Right renal pelvis (tissue), 4 donors: ENCODE measurements at places on chromosomes 3 and 15. TPM values are rescaled to one million over a fixed set of nuclear protein-coding genes. Genes with fewer than 3 reads are reported as not detected.

DNA sequence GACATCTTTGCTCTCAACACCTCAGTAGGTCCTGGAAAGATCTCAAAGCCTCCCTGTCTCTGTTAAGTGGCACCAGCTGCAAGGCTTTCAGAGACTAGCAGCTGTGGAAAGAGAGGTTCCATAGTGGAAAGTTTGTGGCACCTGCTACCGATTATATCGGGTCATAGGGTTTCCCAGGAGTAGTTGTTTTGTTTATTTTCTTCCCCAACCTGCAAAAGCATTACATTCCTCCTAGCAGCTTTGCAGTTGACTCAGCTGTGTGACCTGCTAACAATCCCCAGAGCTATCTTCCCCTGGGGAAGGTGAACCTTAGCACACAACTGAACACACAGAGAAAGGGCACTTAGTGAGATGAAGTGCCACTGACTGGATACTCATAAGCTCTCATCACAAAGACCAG is 598.9 kb upstream of the GRM7 start:
- DNase-seq, result no peak

- no peak for DNase-seq
Observed at GRCh38 chr3:114597012-114597411, 303.2 kb downstream of the TIGIT start.

- DNase-seq, result no peak
Observed at GRCh38 chr3:52270252-52270754, 8.1 kb downstream of the WDR82 start.

- no peak for DNase-seq
Observed at GRCh38 chr15:61989667-61990066, 70.6 kb downstream of the VPS13C start.

DNA sequence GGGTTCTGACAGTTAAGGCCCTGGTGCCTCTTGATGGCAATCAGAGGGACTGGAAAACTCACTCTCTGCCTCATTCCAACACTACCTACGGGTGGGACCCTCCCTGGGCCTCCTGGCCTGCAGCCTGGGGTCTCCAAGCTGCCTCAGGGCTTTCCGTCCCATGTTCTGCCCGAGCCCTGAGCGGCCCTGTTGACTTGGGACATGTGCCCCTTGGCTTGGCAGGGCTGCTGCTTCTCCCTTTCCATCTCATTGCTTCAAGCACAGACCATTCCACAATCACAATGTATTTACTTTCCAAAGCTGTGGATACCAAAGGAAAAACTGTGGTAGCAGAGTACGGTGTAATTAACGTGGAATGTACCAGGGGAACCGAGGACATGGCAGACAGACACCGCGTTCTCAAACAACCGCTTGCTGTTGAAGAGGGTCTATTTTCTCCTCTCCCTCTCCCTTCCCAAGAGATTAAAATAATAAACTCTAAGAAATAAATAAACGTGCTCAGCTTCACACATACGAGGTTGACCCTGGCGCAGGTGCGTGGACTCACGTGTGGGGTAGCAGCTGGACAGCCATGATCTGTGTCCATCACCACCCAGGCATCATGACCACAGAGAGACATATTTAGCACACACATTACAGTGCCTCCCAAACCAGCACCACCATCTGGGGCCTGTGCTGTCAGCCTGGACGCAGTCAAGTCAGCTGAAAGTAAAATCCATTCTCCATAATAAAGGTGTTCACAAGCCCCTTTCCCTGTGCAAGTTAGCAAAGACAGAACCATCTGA is 172.0 kb downstream of the XXYLT1 start:
- DNase-seq, result no peak

GRCh38 chr15:77358545-77359240 is 61.2 kb downstream of the PEAK1 start:
- DNase-seq, result no peak

DNA sequence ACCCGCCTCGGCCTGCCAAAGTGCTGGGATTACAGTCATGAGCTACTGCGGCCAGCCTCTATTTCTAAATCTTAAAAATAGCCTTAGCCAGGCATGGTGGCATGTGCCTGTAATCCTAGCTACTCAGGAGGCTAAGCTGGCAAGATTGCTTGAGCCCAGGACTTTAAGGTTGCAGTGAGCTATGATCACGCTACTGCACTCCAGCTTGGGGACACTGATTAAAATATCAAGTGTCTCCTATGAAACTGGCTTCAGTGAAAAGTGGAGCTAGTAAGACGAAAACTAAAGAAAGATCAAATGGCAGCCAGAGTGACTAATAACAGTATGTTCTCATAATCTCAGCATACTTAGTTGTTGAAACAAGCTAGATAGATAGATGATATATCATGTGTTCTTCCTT is 112.5 kb downstream of the STT3B start:
- DNase-seq, result no peak

- DNase-seq, result no peak
Observed at GRCh38 chr15:65421360-65422215, 1.2 kb downstream of the IGDCC4 start.

GRCh38 chr3:171812811-171813210 is 2.5 kb upstream of the PLD1 start:
- no peak for DNase-seq

DNA sequence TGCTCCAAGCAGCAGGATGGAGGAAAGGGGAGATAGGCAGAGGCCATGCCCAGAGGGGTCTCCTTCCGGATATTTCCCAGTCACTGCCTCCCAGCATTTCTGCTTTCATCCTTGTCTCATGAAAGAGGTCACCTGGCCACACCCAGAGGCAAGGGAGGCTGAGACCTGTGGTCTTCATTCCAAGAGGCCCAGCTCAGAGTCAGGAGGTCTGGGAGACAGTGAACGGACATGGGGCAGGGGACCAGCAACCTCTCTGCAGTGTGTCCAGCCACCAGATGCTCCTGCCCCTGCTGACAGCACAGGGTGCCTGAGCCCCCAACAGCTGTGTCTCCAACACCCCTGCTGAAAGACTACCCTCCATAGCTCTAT is 111.2 kb downstream of the CHSY1 start:
- DNase-seq, result no peak

DNA sequence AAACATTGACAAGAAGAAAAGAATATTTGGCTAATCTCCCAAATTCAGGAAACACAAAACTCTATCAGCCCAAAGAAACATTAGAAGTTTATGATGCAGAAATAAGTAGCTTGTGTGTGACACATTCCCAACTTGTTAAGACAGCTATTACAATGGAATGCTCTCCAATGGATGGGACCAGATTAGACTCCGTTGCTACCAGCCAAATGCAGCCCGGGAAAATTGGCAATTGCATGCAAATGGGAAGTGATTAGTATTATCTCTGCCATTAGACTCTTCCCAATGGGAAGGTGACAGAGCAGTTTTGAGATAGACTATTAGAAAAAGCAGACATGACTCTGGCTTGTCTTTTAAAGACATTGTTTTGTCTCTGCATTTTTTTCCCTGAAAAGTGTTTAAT is 37.4 kb upstream of the KCNMB2 start:
- no peak for DNase-seq

The MOBP gene
- polyA plus RNA-seq, result 0.11 TPM

The ZXDC gene
- polyA plus RNA-seq, result 34.8 TPM

The COL6A6 gene
- 2.1 TPM for polyA plus RNA-seq

The HRG gene
- polyA plus RNA-seq, result 2.0 TPM
